Astrocyte of the spinal cord (primary cell): ENCODE measurements at places on chromosomes 2 and 18.
A peak's percentile ranks its signal among the peaks of the same experiment; 100 is the strongest.

DNA sequence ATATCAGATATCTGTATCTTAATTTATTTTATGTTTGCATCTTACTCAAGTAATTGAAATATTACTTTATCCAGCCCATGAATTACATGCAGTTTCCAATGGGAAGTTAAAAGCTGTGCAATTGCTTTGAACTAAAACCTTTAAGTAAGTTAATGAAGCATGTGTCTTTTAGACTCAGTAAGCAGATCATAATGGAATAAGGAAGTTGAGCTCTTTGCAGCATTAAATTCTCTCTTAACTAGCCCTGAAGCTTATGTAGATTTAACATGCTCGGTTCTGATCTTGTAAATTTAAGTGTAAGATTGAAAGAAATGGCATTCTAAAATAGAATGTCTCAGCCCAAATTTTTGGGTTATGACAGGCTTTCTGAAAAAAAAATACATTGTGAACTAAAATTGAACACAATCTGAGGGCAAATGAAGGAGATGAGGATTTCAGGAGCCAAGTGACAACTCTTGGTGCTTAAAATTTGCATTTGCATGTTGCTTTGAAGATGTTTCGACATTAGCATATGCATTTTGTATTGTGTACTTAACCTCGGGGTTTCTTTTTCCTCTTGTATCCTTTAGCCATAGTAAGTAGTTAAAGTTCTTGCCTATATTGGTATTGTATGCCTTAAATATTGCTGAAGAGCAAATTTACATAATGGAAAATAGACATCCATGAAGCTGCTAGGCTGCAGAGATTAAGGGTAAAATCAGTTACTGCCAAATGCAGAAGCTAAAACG, 297.8 kb upstream of the KCNJ3 start:
- DNase-seq: no peak

DNA sequence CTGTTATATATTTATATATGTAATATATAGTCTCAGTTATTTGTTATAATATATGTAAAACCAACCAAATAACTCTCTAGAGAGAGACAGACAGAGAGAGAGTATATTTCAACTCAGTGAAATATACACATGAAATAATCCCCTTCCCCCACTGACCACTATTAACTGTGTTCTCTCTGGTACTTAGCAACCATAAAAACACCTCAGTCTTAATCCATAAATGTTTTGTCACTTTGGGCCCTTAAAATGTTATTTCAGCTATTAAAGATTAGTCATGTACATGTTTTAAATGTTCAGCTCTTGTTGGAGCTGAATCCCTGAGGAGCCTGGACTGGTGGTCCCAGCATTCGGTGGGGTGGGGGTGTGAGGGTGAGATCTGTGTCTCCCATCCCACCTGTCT, 122.2 kb upstream of the MAP3K20 start:
- DNase-seq: no peak

GRCh38 chr2:215760557-215760956, 252.8 kb downstream of the MREG start:
- DNase-seq: no peak

DNA sequence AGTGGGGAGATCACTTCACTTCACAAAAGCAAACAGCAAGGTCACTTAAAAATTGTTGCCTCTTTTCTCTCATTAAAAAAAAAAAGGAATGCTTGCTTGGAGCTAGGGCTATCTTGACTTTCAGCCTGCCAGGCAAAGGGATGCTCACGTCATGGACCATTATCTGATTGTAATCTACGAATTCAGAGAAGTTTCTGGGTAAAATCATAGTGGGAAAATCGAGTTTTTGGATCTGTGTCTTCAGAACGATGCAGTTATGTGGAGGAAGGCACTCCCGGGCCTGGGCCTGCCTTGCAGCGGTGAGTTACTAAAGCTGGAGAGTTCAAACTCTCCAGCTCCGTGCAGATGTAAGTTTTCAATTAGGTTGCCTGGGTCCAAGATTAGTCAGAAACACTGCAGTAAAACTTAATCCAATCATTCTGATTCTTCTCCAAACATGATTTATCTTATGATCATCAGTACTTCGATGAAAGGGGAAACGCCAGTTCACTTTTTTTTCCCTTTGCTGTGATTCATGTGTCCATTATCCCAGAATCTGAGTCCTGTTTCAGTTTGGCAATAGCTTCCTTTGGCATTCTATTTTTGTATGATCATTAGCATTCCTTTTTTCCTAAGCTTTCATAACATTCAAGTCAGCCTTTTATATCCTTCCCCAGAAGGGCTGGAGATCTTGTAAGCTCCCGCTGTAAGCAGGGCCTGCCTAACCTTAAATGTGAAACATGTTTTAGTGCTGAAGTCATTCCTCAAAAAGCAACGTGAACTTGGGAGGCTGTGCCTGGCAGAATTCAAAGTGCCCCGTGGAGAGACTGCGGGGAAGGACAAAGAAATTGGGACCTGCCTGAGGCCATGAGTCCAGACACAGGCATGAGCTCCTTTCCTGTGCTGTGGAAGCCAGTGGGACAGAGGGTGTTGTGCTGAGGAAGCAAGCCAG, 119.3 kb upstream of the TWIST2 start:
- peak; percentile 41 for DNase-seq

GRCh38 chr2:15938803-15939555, 1.4 kb upstream of the MYCN start:
- DNase-seq: no peak

GRCh38 chr18:79917853-79918614, 33.4 kb downstream of the SLC66A2 start:
- DNase-seq: no peak

DNA sequence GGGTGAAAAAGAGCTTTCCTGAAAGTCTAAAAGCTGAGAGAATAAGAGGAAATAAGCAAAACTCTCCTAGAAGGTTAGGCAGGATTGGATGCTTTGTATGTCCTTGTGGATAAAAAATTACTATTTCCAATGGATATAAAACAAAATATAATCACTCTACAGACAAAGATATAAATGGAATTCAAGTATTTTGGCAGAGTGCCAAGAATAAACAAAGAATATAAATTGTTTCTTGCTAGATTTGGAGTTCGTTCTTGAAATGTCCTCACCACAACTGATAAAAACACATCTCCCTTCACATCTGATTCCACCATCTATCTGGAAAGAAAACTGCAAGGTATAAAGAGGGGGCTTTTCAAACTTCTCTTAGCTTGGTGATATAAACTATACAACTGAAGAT, 13.3 kb downstream of the SULT1C3 start:
- no peak for DNase-seq

DNA sequence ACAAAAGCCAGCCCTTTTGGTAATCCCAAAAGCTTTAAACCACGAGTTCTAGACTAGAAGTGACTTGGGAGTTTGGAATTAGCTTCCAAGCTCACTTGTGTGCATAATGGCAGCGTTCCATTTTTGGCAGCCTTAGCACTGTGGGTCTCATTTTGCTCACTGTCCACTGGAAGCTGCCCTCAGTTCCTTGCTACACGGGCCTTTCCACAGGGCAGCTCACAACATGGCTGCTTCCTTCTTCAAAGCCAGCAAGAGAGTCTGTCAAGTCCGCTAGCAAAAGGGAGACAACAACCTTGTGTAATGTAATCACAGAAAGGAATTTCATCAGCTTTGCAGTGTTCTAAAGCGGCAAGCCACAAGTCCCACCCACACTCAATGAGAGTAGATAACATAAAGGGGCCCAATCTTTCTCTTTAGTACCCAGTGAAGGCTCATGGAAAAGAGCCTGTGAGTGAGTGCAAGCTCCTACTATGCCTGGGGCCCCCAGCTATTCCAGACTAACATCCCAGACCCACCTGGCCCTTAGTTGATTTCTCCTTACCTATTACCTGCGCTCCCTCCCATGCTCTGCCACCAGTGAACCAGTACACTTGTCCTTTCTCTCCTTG, 239.7 kb upstream of the FBXO11 start:
- no peak for DNase-seq

GRCh38 chr18:60329131-60329530, 43.4 kb downstream of the MC4R start:
- DNase-seq: no peak

DNA sequence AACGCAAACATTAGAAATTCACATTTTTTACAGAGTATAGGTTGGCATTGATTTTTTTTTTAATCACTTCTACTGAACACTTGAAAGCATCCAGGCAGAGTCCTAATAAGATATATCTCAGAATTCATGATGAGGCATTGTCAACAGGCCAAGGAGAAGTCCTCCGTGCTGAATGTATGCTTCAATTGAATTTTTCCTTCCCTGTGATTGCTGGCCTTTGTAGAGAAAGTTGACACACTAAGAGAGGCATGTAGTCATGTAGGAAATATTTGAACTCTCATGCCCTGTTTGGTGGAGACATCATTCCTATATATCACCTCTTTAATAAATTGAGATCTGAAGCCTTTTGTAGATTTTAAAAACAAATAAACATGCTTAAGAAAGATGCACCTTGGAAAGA, 844.9 kb downstream of the CPS1 start:
- no peak for DNase-seq

- no peak for DNase-seq
Measured at GRCh38 chr2:143068509-143068908, 60.7 kb upstream of the ARHGAP15 start.

- no peak for DNase-seq
Measured at GRCh38 chr2:99641999-99642398, 152.2 kb upstream of the REV1 start.

GRCh38 chr18:52903857-52904256, 563.9 kb downstream of the DCC start:
- DNase-seq: peak; percentile 5

GRCh38 chr2:242038166-242038927, 168.8 kb downstream of the RTP5 start:
- DNase-seq: no peak

DNA sequence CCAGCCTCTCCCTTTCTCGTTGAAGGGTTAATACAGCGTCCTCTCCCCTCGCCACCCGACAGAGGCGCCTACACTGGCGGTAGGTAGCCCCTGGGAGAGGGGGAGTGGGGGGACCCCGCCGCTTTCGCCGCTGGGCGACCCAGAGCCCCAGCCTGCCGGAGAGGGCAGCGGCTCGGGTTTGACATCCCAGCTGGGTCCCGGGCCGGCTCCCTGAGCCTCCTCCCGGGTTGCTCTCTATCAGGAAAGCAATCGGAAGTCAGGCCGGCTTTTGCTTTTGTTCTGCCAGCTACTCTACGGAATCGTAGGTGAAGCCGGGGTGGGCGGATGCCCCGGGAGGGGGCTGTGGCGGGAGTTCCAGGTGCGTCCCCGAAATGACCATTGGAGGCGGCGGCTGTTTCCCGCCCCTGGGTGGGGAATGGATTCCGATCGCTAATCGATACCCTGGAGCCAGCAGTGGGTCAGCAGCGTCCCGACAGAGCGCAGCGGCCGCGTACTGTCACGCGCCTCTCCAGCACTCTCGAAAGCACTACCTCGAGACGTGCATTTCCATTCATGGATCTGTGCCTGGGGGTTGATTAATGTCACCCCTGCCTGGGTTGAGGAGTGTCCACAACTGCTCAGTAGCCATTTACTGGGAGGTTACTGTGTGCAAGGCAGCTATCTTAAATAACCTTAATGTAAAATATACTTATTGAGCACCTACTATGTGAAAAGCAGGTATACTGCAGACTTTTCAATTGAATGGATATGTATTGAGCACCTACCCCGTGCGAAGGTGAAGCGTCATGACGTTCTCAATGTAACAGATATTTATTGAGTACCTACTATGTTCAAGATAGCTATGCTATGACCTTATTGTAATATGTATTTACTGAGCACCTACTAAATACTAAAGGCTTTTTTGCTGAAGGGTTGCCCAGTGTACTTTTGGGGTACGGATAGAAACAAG, 1.1 kb downstream of the MAPK4 start:
- no peak for DNase-seq

- DNase-seq: no peak
Measured at GRCh38 chr2:161982548-161983330, 91.3 kb downstream of the DPP4 start.

GRCh38 chr2:45244928-45245327, 235.7 kb upstream of the SIX2 start:
- no peak for DNase-seq
